ENCODE measurements at places on chromosomes 13 and 19.

DNA sequence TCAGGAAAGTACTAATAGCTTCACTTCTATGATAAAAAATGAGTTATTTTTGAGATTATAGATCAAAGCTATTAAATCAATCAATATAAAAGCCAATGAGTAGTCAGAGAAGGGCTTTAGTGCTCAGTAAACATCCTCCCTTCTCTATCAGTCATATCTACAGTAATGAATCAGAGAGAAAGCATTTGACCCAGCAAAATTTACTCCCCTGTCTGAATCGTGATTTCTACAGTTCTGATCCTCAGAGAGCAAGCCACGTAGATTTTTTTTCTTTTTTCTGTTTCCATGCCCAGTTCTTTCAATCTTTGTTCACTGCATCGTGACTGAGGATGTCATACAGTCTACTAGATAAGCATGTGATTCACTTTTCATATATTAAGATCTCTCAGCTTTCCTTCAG lies 16.2 kb upstream of the MBNL2 start:
- no peak for DNase-seq

DNA sequence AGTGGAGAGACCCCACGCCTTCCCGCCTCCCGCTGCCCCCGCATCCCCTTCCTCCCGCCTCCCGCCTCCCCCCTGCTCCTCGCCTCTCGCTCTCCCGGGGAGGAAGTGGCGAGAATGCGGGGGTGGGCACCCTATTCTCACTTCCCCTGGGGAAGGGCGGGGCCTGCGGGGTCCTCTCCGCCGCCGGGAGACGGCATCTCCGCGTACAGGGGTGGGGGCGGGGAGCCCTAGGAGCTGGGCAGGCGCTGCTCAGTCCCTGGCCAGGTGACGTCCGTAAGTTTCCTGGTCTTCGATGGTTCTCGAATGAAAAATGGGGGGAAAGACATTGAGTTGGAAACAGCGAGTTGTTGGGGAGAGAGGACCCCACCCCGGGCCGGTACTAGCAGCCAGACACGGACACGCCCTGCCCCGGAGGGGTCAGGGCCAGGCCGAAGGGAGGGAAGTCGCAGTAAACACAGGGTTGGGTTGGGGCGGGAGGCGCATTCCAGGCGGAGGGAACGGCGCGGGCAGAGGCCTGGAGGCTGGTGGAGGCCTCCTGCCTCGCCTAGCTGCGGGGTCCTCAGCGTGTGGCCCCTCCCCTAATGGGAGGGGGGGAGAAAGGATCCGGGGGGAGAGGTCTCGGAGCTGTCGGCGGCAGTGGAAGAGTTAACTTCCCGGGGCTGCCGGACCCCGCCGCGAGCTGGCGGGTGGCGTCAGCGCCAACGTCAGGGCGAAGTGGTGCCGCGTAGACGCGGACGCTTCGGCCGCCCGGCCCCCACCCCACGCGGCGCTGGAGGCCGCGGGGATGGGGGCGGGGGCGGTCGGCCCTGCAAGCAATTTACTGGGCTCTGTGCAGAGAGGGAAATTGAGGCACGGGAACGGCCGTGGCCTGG lies 10.4 kb upstream of the JUND start:
- DNase-seq, result peak; percentile 73

- no peak for DNase-seq
Measured at GRCh38 chr19:46251416-46251815, 21.9 kb downstream of the IGFL1 start.

- no peak for DNase-seq
Measured at GRCh38 chr19:4199699-4200293, 17.3 kb downstream of the ANKRD24 start.

DNA sequence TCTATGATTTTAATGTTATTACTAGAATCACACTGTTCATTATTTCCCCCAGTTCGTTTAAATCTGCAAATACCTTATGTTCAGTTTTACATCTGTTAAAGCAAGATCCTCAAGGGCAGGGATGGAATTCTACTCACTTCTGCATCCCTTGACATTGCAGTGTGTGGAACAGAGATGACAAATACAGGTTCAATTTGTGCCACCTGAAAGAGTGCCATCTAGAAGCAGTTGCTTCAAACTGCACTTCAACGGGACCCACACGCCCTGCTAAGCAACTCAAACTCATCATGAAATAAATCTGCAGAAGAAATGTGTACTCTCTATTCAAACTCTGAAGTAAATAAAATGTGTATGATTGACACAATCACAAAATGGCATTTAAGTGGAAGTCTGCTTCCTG lies 44.5 kb downstream of the RUBCNL start:
- no peak for DNase-seq

- no peak for DNase-seq
Measured at GRCh38 chr19:38788478-38789243, at the start of gene LGALS7B. LGALS7B (plus strand) TSS chr19:38789200; CDS start chr19:38789227, 27 bp downstream.

DNA sequence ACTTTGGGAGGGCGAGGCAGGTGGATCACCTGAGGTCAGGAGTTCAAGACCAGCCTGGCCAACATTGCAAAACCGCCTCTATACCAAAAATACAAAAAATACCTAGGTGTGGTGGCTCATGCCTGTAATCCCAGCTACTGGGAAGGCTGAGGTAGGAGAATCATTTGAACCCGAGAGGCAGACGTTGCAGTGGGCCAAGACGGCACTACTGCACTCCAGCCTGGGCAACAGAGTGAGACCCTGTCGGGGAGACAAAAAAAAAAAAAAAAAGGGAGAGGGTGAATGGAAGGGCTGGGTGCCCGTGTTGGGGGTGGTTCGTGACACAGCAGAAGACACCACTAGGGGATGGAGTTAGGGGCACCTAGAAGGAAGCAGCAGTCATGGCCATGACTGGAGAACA lies 10.8 kb downstream of the CFD start:
- no peak for DNase-seq

- DNase-seq, result no peak
Measured at GRCh38 chr13:38686577-38687245, at the start of gene FREM2. FREM2 (plus strand) TSS chr13:38687077; CDS start chr13:38687345, 268 bp downstream.

GRCh38 chr13:98565726-98566565 lies 11.0 kb downstream of the STK24 start:
- DNase-seq, result no peak

GRCh38 chr19:29769997-29770396 lies 41.8 kb upstream of the CCNE1 start:
- no peak for DNase-seq

DNA sequence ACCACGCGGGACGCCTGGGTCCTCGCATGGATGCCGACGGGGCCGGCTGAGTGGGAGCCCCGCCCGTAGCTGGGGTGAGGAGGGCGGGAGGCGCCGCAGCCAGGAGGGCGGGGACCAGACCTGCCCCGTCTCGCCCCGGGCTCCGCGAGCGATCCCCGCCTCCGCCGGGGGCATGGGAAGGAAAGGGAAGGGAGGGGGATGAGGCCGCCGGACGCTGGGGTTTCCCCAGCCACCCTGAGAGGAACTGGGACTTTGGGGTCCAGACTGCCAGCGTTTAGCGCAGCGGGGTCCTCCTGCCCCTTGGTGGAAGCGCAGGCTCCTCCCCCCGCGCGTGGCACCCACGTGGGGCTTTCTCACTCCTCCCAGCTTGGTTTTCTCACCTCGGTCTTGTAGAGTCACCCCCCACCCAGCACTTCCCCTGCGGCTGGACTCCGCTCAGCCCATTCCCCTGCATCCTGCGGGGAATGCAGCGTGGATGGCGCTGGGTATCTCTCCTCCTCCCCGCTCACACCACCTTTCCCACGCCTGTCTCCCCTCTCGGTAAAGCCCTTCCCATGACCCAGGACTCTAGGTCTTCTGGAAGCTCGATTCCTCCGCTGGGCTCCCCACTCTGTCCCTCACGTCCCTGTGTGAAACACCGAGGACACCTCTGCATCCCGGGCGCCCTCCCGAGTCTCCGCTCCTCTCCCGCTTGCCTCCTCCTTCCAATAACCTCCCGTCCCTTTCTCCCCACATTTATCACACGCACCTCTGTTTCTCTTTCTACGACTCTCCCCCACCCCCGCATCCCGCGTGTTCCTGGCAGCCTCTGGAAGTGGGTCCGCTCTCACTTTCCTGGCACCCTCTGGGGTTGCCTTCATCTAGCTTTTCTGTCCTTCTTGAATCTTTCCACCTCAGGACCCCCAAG lies 2.1 kb downstream of the TGFB1 start:
- DNase-seq, result peak; percentile 55

DNA sequence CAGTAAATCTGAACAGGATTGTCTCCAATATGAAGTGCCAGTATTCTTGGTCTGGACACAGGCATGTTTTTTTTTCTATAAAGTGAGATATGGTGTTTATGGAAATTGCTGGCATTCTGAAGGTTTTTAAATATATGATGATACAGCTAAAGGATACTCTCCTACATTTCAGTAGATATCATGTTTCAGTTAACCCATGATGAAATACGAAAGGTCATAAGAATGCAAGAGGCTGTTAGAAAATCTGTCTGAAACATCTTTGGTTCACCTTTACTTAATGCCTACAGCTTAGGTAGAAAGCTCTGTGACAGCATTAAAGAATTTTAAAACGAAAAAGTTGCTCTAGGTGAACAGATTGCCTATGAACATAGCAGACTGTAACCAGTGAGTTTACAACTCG lies 9.1 kb downstream of the FRY start:
- no peak for DNase-seq

DNA sequence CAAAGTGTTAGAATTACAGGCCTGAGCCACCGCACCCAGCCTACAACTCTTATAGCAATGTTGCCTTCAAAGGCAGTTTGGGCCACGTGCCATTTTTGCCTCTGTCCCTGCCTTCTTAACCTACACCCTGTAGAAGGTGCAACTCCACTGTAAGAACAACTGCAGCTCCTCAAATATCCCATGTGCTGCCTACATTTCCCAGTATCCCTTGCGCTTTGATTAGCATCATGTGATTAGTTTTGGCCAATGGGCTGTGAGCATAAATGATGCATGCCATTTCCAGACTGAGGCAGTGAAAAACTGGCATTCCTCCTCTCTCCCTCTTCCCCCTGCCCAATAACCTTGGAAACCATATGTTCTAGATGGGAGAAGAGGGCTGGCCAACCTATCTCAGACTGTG lies 75.2 kb upstream of the MRI1 start:
- DNase-seq, result no peak

- no peak for DNase-seq
Measured at GRCh38 chr19:54317108-54317964, 4.4 kb upstream of the LILRA5 start.

- DNase-seq, result no peak
Measured at GRCh38 chr13:64480211-64480610, 2749.9 kb downstream of the PCDH9 start.

- DNase-seq, result no peak
Measured at GRCh38 chr13:20451397-20451796, 74.3 kb downstream of the CRYL1 start.

DNA sequence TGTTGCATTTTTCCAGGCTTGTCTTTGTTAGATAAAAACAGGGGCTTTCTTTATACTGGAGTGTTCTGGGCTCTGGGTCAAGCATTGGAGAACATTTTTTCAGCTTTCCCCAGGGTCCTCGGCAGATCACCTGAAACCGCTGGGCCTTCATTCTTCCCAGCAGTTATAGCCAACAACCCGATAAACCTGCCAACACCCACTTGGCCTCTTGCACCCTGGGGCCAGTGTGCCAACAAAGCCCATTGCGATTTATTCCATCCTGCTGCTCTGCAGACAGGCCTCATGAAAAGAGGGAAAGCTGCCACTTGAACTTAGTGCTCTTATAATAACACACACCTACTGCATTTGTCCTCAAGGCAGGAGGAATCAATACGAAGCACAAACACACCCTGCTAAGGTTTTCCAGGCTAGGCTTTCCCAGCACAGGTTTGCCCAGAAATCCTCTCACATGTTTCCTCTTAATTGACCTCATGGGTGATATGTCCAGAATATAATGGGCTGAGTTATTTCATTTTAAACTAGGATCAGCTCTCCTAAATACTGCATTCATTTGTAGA lies 669.3 kb downstream of the LIG4 start:
- DNase-seq, result no peak

GRCh38 chr19:49564616-49565045 lies 15.7 kb downstream of the NOSIP start:
- DNase-seq, result no peak

GRCh38 chr19:4292515-4292914 lies 9.7 kb downstream of the TMIGD2 start:
- DNase-seq, result no peak

DNA sequence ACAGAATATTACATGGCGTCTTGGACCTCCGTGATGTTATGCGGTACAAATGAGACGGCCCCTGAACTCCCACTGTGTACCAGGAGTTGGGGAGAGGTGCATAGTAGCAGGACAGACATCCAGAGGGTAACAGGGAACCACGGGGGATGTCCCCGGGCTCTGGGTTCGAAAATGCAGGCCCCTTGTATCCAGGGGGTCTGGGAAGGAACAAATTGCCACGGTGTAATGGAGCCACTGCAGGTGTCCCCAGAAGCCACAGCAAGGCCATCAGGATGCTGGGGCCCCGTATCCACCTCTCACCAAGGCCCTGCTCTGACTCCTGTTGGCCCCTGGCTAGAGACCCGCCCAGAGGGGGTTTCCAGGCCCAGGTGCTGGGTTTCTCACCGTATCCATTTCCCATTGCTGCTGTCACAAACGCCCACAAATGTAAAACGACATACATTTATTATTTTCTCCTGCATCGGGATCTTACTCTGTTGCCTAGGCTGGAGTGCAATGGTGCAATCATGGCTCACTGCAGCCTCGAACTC lies 77.8 kb downstream of the INSR start:
- DNase-seq, result no peak
